ENCODE measurements at places on chromosomes 6 and 20. TPM values are rescaled to one million over a fixed set of nuclear protein-coding genes. Genes with fewer than 3 reads are reported as not detected.
A peak's percentile ranks its signal among the peaks of the same experiment; 100 is the strongest.

STK4 gene
- 33.8 TPM for total RNA-seq

SIRPG gene
- not detected for total RNA-seq

CGA gene
- total RNA-seq = not detected

UQCC2 gene
- 104 TPM for total RNA-seq

SLC22A16 gene
- total RNA-seq = not detected

DNA sequence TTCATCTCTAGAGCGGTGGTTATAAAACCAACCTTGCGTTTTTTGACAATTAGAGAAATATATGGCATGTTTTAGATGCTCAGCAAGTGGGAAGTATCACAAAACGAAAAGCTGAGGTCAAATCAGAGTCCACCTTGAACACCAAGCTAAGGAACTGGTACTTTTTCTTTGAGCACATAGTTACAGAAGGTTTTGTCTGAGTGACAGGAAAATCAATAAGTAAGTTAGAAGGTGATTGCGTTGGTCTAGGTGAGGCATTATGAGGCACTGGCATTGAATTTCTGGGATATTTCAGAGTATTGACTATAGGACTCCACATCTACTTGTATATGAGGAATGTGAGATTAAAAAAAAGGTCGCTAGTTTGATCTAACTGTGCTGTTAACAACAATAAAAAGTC is 597 bp upstream of the HINT3 start:
- no peak for DNase-seq
- H3K27me3 ChIP-seq = no peaks in the 10 kb centered on the region
- no peaks in the 10 kb centered on the region for H3K36me3 ChIP-seq
- peaks cover 9% of the 10 kb centered on the region for H3K4me1 ChIP-seq

GRCh38 chr6:85685713-85686112 is 43.0 kb upstream of the SYNCRIP start:
- H3K27ac ChIP-seq = no peak overlapping the region
- H3K4me1 ChIP-seq = no peaks in the 10 kb centered on the region
- H3K36me3 ChIP-seq = no peaks in the 10 kb centered on the region
- H3K4me3 ChIP-seq = no peak overlapping the region

DNA sequence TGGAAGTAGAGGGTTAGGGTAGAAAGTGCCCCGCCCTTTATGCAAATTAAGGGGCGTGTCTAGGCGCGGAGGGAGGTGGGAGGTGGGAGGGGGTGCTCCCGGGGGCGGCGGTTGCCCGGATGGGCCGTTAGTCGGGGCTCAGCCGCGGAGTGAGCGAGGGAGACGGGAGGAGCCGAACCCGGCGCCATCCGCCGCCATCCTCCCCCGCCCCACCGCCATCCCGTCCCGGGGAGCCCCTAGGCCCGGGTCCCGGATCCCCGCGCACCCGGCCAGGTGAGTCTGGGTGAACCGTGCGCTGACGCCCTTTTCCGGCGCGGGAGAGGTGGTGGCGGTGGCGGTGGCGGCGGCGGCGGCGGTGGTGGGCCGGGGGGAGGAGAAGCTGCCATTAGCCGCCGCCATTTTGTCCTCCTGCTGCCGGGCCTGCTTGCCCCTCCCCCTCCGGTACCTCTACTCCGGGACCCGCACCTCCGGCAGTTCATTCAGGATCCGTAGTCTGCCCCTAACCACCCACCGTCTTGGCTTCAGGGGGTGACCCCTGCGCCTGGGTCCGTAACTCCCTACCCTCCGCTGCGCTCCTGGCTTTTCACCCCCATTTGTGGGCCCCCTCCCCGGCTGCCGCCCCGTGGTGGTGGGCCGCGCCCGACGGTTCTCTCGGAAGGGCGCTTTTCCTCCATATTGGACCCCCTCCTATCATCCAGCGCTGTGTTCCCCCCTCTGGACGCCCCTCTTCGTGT is at the start of gene PRRC2A:
TSS of gene PRRC2A (plus strand) at position 130 of the 734 bp plus-strand sequence. CDS start 2,075 bp downstream, outside the sequence.
- H3K27me3 ChIP-seq = no peaks in the 10 kb centered on the region
- peaks cover 2% of the 10 kb centered on the region for H3K4me1 ChIP-seq
- peaks cover 26% of the 10 kb centered on the region for H3K36me3 ChIP-seq
- H3K27ac ChIP-seq = peak within 1 kb of the TSS; percentile 99
- DNase-seq = peak; percentile 43

GRCh38 chr6:166678426-166678825 is 51.4 kb upstream of the RPS6KA2 start:
- H3K4me3 ChIP-seq = no peak overlapping the region
- no peaks in the 10 kb centered on the region for H3K27me3 ChIP-seq
- H3K36me3 ChIP-seq = no peaks in the 10 kb centered on the region
- no peak for DNase-seq

DNA sequence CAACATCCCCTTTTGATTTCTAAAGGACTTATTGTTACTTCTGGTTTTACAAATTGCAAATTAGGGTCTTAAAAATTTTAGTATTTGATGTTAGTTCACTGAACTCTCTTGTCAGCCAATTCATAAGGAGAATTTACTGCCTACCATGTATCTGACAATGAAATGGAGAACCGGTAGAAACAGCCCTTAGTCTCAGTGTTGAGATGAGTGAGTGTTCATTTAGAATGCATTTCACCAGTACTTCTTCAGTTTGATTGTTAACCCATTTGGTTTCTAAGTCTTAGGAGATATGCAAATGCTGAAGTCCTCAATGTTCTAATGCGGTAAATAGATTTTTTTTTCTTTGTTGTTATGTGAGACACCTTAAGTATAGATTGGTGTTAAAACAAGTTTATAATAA is 616.3 kb upstream of the FLRT3 start:
- no peak for DNase-seq
- no peaks in the 10 kb centered on the region for H3K27me3 ChIP-seq
- no peaks in the 10 kb centered on the region for H3K4me1 ChIP-seq
- no peaks in the 10 kb centered on the region for H3K36me3 ChIP-seq
- H3K27ac ChIP-seq = no peak overlapping the region

GRCh38 chr6:111114087-111114443 is 26.8 kb downstream of the SLC16A10 start:
- no peaks in the 10 kb centered on the region for H3K36me3 ChIP-seq
- peaks cover 3% of the 10 kb centered on the region for H3K4me1 ChIP-seq
- no peak overlapping the region for H3K4me3 ChIP-seq

DNA sequence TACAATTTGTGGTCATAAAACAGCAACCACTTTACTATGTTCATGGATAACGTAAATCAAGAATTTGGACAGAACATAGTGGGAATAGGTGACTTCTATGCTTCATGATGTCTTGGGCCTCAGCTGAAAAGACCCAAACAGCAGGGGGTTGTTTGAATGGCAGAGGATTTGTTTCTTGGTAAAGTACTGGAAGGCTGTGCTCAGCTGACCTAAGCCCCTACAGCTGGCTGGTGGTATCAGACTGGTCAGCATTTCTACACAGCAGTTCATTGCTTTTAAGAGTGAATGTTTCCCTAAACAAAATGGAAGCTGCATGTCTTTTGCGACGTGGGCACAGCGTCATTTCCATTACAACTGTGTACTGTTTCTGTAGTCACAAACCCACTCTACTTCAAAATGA is 148.5 kb upstream of the DEFB112 start:
- H3K36me3 ChIP-seq = no peaks in the 10 kb centered on the region
- H3K27me3 ChIP-seq = no peaks in the 10 kb centered on the region
- DNase-seq = no peak

GRCh38 chr20:60255866-60256265 is 297.6 kb downstream of the CDH26 start:
- H3K4me3 ChIP-seq = no peak overlapping the region
- H3K4me1 ChIP-seq = no peaks in the 10 kb centered on the region
- DNase-seq = no peak

GRCh38 chr6:13511913-13512717 is 24.7 kb upstream of the GFOD1 start:
- DNase-seq = peak; percentile 44
- H3K27ac ChIP-seq = no peak overlapping the region
- H3K36me3 ChIP-seq = no peaks in the 10 kb centered on the region
- H3K4me3 ChIP-seq = no peak overlapping the region

GRCh38 chr20:46799781-46800408 is 90.4 kb downstream of the SLC2A10 start:
- no peak overlapping the region for H3K27ac ChIP-seq
- H3K36me3 ChIP-seq = no peaks in the 10 kb centered on the region
- H3K4me1 ChIP-seq = no peaks in the 10 kb centered on the region

- H3K27me3 ChIP-seq = no peaks in the 10 kb centered on the region
- no peaks in the 10 kb centered on the region for H3K36me3 ChIP-seq
- no peak for DNase-seq
- H3K27ac ChIP-seq = no peak overlapping the region
- H3K4me3 ChIP-seq = no peak overlapping the region
- no peaks in the 10 kb centered on the region for H3K4me1 ChIP-seq
These were observed 52.6 kb upstream of the SLCO4A1 start for GRCh38 chr20:62589720-62590119.

DNA sequence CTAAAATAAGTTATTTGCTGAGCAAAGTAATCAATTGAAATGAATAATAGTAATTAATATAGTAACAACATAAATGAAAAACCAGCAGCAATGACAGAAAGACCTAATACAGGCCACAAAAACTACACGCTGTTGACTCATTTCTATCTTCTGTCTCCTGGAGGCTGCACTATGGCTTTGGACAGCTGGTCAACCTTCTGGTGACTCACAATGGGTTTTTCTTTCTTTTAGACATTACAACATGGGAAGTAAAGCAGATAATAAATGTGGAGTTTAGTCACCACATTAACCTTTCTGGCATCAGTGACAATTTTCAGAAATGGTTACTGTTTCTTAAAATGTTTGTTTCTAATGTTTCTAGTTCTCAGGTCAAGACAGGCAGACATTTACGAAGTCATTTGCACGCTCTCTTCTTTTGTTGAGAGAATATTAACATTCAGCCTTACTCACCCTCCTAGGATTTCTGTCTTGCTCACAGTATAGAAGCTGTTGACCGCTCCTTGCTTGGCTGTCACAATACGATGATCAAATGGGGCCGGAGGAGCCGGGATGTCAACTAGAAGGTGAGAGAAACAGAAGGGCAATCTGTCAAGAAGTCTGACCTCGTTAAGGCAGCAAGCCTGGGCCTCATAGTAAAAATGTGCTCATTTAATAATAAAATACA is 62.2 kb downstream of the MYLK4 start:
- no peaks in the 10 kb centered on the region for H3K36me3 ChIP-seq
- H3K4me3 ChIP-seq = no peak overlapping the region
- H3K27ac ChIP-seq = no peak overlapping the region
- no peaks in the 10 kb centered on the region for H3K4me1 ChIP-seq

GRCh38 chr6:131854803-131855202 is 47.0 kb downstream of the ENPP1 start:
- H3K36me3 ChIP-seq = no peaks in the 10 kb centered on the region
- no peaks in the 10 kb centered on the region for H3K4me1 ChIP-seq
- H3K27me3 ChIP-seq = no peaks in the 10 kb centered on the region
- no peak for DNase-seq

GRCh38 chr6:130771741-130772140 is 55.5 kb upstream of the SMLR1 start:
- H3K4me3 ChIP-seq = no peak overlapping the region
- H3K4me1 ChIP-seq = no peaks in the 10 kb centered on the region
- no peaks in the 10 kb centered on the region for H3K27me3 ChIP-seq
- H3K36me3 ChIP-seq = no peaks in the 10 kb centered on the region
- H3K27ac ChIP-seq = no peak overlapping the region
